ENCODE measurements at places on chromosomes 3 and 15. TPM values are rescaled to one million over a fixed set of nuclear protein-coding genes. Genes with fewer than 3 reads are reported as not detected.
A peak's percentile ranks its signal among the peaks of the same experiment; 100 is the strongest.

- no peak for DNase-seq
These were observed 97.1 kb downstream of the CD47 start for GRCh38 chr3:107993771-107994170.

DNA sequence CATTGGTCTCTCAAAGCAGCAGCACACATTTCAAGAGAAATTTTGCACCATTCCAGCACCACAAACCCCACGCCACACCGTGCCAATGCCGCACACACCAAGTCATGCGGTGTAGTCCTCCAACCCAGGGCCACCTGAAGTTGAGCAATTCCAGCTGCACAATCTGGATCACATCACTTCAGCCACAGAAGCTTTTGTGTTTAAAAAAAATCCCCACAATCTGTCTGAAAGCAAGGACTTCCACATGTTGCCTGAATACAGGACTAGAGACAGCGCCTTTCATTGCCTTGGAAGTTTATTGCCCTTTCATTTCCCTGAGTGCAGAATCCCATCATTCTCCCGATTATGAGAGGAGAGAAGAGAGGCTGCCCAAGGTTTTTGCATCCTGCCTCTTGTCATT is 175.6 kb upstream of the BCL6 start:
- DNase-seq = no peak

DNA sequence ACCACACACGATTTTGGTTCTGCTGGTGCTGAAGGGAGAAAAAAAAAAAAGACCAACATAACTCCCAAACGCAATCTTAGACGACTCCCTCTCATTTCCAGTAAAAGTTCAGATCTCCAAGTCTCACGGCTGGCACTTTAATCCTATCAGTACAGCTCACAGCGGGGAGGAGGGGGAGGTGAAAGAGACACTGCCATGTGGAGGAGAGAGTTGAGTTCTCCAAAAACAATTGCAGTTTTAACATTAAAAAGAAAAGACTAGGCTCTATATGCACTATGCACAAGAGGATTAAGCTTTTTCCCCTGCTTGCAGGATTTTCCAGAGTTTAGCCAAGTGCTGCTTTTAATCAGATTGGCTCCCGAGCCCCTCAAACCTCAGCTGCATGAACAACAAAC is 16.8 kb downstream of the BMF start:
- no peak for DNase-seq

DNA sequence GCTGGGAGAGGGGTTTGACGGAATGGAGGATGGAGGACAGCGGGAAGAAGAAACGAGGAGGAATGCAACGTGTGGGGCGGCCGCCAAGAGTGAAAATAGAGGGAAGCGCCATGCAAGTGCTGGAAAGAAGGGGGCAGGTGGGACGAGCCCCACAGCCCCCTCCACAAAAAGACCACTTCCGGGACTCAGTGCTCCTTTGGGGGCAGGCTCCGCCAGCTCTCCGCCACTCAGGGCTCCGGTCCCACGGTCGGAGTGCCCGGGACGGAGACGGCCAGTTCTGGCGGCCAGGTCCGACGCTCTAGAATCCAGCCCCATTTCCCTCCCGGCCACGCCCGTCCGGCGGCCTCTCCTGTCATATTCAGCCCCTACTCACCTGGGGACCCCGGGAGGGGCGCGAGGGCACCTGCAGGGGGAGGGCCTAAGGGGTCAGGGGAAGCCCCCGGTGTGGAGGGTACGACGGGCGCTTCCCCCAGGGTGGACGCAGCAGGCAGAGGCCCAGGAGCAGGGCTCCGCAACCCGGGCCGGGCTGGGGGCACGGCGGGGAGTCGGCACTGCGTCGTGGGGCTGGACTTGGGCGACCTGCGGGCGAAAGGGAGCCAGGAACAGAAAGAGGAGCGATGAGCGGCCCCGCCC is 25.5 kb upstream of the CSPG4 start:
- DNase-seq = peak; percentile 32

- DNase-seq = no peak
These were observed 39.0 kb downstream of the RASA2 start for GRCh38 chr3:141525814-141526213.

GRCh38 chr15:39403640-39404117 is 177.2 kb upstream of the THBS1 start:
- DNase-seq = no peak

DNA sequence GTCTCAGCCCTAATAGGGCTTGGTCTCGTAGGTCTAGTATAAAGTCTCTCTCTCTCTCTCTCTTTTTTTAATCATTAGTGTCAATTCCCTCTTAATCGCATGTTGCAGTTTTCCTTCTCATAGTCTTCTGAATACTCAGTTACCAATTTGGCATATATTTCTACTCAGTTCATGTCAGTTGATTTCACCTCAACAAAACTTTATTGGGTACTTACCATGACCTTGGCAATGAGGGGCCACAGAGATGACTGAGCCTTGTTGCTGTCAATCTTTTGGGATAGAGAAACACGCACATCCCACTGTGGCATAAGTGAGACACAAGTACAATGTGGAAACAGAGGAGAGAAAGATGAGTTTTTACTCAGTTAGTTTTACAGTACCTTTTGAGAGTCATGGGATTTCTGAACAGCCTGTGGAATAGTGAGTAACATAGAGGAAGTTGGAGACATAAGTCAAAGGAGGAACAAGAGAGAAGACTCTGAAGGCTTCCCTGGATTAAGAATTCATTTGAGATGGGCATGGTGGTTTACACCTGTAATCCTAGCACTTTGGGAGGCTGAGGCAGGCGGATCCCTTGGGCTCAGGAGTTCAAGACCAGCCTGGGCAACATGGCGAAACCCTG is 150.2 kb upstream of the CBLB start:
- no peak for DNase-seq

DNA sequence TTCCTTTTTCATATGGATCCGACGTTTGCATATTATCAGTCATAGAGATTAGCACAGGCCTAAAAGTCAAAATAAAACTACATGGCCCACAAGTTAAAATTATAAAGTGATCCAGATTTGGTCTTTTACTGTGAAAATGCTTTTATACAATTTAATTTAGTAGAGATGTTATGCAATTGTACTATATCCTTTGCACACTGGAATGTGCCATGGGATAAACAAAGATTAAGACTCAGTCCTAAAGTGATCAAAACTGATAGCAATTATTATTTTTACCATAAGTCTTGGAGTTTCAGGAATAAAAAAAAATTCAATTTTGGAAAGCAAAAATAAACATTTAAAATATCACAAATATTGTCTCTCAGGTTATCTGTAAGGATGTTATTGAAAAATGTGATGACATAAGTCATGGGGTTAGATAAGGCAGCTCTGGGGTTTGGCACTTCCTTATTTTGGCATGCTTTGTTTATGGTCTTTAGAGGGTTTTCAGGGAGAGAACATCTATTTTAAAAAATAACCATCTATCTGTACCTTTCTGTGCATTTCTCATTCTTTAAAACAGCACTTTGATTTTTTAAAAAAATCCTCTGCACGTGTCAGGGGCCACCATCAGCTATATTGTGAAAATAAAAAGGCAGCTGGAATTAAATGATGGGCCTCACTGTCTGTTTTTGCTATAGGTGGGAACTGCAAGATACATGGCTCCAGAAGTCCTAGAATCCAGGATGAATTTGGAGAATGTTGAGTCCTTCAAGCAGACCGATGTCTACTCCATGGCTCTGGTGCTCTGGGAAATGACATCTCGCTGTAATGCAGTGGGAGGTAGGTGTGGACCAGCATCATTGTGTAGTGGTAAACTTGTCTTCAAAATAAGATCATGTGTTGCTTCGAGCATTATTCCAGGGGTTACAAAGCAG is 67.3 kb downstream of the TGFBR2 start:
- DNase-seq = no peak

- no peak for DNase-seq
These were observed 121.2 kb upstream of the RASGRP1 start for GRCh38 chr15:38685686-38686339.

PPM1M gene
- total RNA-seq = 6.7 TPM

GRCh38 chr3:162704238-162704637 is 1207.6 kb downstream of the OTOL1 start:
- DNase-seq = no peak

GRCh38 chr3:6079011-6079410 is 781.9 kb upstream of the GRM7 start:
- DNase-seq = no peak

PCSK6 gene
- total RNA-seq = 3.6 TPM

HHATL gene
- total RNA-seq = not detected

DNA sequence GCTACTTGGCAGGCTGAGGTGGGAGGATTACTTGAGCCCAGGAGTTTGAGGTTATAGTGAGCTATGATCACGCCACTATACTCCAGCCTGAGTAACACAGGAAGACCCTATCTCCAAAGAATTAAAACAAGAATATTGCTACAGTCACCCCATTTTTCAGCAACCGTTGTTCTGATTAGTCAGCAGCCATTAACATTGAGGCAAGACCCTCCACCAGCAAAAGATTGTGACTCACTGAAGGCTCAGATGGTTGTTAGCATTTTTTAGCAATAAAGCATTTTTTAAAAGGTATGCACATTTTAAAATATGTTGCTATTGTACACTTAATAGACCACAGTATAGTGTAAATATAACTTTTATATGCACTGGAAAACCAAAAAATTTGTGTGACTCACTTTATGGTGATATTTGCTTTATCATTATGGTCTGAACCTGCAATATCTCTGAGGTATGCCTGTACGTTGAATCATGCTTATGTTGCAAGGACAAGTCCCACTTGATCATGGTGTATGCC is 492.6 kb downstream of the SQOR start:
- DNase-seq = no peak

CTDSPL2 gene
- total RNA-seq = 61.7 TPM

- no peak for DNase-seq
These were observed 875 bp upstream of the NT5DC2 start for GRCh38 chr3:52534281-52535183.

DNA sequence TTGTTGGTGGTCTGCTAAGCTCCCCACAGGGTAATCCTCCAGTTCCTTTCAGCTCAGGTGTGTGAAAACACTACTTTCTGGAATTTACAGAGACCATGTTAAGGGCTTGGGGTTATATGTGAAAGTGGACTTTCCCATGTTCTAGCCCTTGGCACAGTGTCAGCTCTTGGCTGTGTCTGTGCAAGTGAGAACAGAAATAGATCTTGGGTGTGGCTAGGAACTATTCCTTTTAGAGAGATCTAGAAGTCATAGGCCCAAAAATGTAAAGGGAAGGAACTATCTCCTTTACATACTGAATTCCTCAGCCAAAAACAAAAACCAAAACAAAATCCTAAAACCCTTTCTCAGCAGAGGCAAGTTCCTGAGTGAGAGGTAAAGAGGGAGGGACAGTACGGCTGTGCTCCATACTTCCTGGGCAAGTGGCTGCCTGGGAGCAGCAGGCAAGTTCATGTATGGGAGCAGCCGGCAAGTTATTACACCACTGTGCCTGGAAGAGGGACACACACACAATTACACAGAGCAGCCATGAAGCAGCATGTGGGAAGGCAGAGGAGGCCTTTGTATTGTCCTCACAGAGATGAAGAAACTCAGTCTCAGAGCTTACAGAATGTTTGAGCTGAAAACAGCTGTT is 19.9 kb upstream of the C3orf62 start:
- no peak for DNase-seq

TMCO5A gene
- total RNA-seq = not detected

GRCh38 chr3:174442302-174442682 is 416.8 kb upstream of the NAALADL2 start:
- no peak for DNase-seq

DNA sequence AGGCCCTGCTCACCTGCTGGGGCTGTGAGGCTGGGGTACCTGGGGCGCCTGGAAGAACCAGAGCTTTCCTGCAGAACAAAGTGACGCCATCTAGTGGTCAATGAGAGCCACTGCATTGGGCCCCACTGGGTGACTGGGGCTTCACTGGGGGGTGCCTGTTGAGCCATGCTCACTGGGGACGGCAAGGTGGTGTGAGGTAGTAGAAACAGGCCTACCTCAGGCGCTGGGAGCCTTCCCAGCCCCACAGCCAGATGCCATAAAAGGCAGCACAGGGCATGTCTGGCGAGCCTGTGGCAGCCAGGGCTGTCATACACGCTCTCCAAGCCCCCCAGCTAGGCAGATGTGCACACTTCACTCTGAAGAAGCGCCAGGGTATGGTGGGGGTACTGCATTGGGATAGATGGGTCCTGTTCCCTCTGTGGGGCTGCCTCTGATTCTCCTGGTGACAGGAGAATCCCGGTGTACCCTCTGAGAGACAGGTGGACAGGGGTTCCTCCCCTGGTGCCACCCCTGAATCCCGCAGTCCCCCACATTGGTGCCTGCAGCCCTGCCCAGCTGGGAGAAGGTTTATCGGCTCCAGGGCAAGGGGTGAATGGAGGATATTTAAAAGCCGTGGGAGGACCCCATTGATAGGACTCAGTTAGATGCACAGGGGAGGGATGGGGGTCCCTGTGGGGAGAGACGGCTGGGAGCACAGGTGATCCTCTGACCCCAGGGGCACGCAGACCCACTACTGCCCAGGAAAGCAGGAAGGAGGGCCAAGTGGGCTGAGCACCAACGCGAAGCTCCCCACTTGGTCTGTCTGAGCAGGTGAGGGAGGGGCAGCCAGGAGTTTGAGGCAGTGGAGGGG is 178.8 kb downstream of the NSMCE3 start:
- peak; percentile 38 for DNase-seq

LTK gene
- 0.55 TPM for total RNA-seq

- no peak for DNase-seq
These were observed 53.1 kb downstream of the GRIP2 start for GRCh38 chr3:14487086-14487485.

DNA sequence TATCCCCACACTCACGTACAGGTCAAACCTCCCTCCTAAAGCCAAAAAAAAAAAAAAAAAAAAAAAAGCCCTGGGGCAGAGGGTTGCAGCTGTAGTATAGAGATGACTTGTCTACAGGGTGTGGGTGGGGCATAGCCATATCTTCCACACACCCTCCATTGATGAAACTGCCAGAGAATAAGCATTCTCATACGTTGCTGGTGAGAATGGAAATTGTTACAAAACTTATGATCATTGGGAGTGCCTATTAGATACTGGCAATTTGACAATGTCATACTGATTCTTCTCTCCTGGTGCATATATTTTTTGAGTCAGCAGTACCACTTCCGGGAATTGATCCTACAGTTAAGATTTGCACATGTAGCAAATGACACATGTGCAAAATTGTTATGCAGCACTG is 11.0 kb upstream of the CTNNB1 start:
- no peak for DNase-seq

- no peak for DNase-seq
These were observed 68.0 kb downstream of the FNDC3B start for GRCh38 chr3:172107403-172107802.

GRCh38 chr15:85624291-85624801 is 170.4 kb downstream of the KLHL25 start:
- DNase-seq = no peak

DNA sequence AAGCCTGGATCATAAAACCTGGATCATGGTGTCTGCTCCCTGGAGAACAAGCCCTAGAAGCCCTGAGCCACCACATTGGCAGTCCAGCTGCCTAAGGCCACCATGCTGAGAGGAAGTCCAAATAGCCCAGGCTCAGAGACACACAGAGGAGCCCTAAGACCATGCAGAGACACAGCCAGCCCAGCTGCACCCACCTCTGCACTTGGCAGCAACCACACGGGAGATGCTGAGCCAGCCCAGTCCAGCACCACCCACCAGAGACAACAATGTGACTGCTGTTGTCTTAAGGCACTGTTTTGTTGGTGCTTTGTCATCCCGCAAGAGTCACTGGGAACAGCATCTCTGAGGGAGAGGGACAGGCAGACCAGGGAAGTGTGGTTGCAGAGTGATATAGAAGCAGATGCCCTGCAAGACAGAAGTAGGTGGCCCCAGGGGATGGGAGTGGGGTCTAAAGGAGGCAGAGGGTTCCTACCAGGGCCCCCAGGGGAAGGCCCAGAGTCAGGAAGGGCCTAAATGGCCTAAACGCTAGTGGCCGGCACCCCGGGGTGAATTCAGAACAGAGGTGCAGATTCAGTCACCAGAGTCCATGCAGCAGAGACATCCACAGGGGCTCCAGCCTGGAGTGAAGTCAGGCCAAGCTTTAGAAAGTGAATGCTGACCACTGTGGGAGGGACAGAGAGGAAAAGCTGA is 105.4 kb upstream of the PRR20G start:
- no peak for DNase-seq

CCDC33 gene
- 0.84 TPM for total RNA-seq

All from progenitor cell of endocrine pancreas (in vitro differentiated cells).